ENCODE measurements at places on chromosomes 3 and 15.
A peak's percentile ranks its signal among the peaks of the same experiment; 100 is the strongest.

GRCh38 chr3:156902916-156903315, 76.8 kb downstream of the LEKR1 start:
- DNase-seq: no peak

- no peak for DNase-seq
These were observed 352.0 kb downstream of the SOX2 start for GRCh38 chr3:182063742-182064141.

GRCh38 chr3:150454085-150454484, 46.0 kb downstream of the TSC22D2 start:
- no peak for DNase-seq

DNA sequence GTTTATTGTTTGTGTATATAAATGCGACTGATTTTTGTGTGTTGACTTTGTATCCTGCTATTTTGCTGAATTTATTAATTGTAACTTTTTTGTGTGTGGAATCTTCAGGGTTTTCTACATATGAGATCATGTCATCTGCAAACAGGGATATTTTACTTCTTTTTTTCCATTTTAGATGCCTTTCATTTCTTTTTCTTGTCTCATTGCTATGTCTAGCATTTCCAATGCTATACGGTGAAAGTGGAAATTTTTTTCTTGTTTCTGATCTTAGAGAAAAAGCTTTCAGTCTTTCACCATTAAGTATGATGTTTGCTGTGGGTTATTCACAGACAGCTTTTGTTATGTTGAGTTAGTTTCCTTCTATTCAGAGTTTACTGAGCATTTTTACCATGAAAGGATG, 31.4 kb downstream of the COMMD2 start:
- DNase-seq: no peak

- DNase-seq: no peak
These were observed 66.6 kb downstream of the KCNMB2 start for GRCh38 chr3:178602856-178603255.

DNA sequence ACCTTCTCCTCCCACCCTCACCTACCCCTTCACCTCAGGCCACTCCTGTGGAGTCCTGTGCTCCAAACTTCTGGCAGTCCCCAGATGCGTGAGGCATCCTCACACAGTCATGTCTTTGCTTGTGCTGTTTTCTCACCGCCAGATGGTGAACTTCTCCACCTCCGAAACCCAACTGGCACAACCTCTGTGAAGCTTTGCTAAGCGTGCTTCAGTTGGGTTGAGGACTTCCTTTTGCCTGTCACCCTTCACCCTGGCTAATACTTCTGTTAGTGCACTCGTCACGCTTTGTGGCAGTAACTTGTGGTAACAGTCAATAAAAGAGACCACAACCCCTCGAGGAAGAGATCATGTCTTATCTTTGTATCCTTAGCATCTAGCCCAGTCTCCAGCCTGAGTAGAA, 42.0 kb upstream of the SKOR1 start:
- peak; percentile 30 for DNase-seq

- DNase-seq: no peak
These were observed 82.2 kb downstream of the SRGAP3 start for GRCh38 chr3:9167222-9167621.

GRCh38 chr3:98763819-98764418, 779 bp downstream of the ST3GAL6 start:
- no peak for DNase-seq

DNA sequence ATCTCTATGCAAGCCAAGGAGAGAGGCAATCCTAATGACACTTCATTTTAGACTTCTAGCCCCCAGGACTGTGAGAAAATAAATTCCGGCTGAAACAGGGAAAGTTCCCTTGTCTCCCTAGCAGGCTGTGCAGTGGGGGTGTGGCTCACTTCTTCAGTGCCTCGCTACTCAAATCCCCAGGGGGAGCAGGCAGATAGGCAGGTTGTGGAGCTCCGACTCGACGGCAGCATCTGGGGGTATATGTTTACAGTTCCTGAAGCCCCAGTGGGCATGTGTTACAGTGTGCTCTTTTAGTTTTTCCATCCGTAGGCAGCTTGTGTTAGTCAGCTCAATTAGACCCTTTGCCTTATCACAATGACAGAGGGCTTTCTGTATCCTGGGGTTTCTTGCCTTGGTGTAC, 836.5 kb downstream of the PDCD6IP start:
- DNase-seq: no peak
